Dorsolateral prefrontal cortex (tissue), 122 donors: ENCODE measurements at places on chromosomes 1 and 21.

DNA sequence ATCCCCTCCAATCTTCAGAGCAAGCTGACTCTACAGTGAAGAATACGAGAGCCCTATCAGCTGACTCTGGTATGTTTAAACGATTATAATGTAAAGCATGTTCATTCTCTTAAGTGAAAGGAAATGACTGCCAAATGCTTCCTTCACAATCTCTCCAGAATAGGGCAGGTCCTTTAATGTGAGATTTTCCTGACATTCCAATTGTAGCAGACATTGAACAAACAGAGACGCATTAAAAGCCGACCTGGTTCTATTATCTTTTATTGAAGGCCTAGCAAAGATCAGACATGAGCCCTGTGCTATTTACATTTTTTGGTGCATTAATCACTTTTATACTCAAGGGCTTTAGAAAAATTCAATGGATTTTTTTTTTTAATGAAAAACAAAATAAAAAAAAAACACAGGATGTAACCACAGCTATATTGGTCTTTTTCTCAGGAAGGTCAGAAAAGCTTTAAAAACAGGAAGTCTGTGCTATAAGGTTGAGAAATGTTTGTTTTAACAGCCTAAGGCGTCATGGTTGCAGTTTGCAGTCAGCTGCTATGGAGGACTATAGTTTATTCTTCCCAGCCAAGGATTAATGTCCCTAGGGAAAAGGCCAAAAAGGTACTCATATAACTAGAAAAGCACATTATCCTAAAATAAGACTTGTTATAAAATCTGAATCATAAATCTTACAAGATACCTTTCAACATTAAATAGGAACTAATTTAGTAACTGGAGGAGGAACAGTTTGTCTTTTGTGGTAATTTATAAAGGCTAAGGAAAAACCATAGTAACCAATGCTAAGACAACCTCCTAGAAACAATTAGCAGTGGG, 104.8 kb downstream of the RERE start:
- DNase-seq, result no peak

- DNase-seq, result no peak
These were observed at the start of gene ITLN1 for GRCh38 chr1:160885042-160885441. ITLN1 (minus strand) TSS chr1:160885180; CDS start chr1:160884877, 303 bp downstream.

- no peak for DNase-seq
These were observed 21.2 kb downstream of the AGRN start for GRCh38 chr1:1041092-1041523.

- no peak for DNase-seq
These were observed 34.4 kb upstream of the ZNF648 start for GRCh38 chr1:182095946-182096345.

DNA sequence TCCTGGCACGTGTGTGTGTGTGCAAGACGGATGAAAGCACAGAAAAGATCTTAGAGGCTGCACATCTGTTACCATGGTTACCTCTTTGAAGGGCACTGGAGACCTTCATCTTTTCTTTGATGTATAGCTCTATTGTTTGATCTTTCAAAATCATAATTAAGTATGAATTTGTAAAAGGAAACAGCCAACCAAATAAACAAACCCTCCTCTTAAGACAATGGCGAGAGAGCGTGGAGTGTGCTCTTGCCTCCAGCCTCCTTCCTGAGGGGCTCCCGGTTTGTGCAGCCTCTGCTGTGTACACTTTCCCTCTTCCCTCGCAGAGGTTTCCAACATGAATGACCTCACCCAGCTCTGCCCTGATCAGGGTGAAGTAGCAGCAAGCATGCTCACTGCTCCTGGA, 27.9 kb downstream of the CACNA1S start:
- no peak for DNase-seq

DNA sequence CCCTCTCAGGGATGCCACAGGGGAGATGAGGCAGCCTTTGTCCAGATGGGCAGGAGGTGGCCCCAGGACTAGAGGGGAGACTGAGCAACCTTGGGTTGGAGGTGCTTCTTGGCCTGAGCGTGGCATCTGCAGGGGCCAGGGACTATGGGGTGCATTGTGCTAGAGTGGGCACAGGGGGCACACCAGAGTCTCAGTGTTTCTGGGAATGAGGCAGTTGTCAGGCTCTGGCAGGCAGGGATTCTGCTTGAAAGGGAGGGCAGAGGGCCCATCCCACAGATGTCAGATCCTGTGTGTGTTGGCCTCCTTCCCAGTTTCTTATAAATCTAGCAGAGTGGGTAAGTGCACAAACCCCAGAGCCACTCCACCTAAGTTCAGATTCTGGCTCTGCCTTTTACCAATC, 13.7 kb downstream of the LGR6 start:
- DNase-seq, result no peak

DNA sequence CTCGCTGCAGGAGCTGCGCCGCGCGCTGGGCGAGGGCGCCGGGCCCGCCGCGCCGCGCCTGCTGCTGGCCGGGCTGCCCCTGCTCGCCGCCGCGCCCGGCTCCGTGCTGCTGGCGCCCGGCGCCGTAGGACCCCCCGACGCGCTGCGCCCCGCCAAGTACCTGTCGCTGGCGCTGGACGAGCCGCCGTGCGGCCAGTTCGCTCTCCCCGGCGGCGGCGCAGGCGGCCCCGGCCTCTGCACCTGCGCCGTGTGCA, 730 bp downstream of the OLIG1 start:
- no peak for DNase-seq

- DNase-seq, result no peak
These were observed 5.7 kb downstream of the TAL1 start for GRCh38 chr1:47226121-47226838.

- no peak for DNase-seq
These were observed 21.1 kb downstream of the C1orf115 start for GRCh38 chr1:220711056-220711809.

DNA sequence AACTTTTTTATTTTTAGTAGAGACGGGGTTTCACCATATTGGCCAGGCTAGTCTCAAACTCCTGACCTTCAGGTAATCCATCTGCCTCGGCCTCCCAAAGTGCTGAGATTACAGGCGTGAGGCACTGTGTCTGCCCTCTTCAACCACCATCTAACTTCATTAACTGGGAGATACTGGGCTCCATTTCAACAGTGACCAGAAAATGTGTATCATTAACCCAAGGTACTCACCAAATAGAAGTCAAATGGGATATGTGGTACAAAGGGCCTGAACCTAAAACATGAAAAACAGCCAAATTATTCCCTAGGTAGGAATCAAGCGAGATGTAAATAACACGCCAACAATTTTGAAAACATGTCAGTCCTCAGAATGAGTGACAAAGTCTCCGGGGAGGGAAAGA, 1.2 kb downstream of the ILF2 start:
- peak; percentile 5 for DNase-seq
